Dorsolateral prefrontal cortex (tissue), 122 donors: ENCODE measurements at places on chromosomes 3 and 15. TPM values are rescaled to one million over a fixed set of nuclear protein-coding genes. Genes with fewer than 3 reads are reported as not detected.

GOLGA6B gene
- not detected for total RNA-seq

FBXO40 gene
- total RNA-seq, result 4.3 TPM

GRCh38 chr3:146783446-146783845, 178.3 kb upstream of the PLSCR5 start:
- DNase-seq, result no peak

DNA sequence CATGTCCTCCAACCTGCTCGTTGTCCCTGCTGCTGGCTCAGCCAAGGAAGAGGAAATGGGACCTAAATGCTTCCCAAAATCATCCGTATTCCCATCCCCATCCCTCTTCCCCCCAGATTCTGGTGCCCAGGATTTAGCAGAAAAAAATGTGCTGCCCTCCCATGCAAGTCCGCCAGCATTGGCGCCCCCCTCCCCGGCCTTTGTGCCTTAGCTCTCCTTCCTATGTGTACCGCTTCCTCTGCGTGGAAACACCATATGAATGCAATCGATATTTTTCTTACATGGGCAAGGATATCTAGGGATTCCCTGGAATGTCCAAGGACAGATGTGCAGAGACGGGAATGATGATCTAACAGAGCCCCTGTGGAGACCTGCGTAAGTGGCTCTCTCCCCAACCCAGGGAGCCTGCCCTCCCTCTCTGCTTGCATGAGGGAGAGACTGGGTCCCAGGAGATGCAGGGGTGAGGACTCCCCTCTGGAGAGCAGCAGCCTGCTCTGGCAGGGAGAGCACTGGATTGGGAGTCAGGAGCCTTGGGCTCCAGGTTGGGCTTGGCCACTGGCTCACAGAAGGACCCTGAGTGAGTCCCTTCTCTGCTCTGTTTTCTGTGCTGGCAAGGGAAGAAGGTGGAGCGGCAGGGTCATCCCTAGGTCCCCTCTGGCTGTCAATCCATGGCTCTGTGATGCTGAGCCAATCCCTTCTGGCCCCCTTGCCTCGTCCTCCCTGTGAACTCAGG, 227.2 kb downstream of the XXYLT1 start:
- no peak for DNase-seq

DNA sequence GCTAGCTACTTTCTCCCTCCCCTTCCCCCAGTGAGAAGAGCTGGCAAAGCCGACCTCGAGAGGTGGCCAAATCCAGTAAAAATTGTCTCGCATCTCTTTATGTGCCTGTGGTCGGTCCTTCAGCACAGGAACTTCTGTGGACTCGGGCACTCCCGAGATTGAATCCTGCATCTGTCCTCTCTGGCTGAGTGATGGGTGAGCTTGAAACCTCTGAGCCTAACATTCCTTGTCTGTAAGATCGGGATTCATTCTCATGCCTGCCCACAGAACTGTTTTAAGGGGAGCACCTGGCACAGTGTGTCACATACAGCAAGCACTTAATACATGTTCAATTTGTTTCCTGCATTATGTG, 11.3 kb downstream of the CX3CR1 start:
- DNase-seq, result no peak

GRCh38 chr3:151290673-151291072, 12.3 kb upstream of the P2RY14 start:
- DNase-seq, result no peak

GRCh38 chr3:27596334-27596841, 112.2 kb upstream of the SLC4A7 start:
- DNase-seq, result no peak
